ENCODE measurements at places on chromosomes 11 and 22. TPM values are rescaled to one million over a fixed set of nuclear protein-coding genes. Genes with fewer than 3 reads are reported as not detected.

GRCh38 chr11:95429376-95429907 lies 198.4 kb upstream of the SESN3 start:
- no peak for DNase-seq

DNA sequence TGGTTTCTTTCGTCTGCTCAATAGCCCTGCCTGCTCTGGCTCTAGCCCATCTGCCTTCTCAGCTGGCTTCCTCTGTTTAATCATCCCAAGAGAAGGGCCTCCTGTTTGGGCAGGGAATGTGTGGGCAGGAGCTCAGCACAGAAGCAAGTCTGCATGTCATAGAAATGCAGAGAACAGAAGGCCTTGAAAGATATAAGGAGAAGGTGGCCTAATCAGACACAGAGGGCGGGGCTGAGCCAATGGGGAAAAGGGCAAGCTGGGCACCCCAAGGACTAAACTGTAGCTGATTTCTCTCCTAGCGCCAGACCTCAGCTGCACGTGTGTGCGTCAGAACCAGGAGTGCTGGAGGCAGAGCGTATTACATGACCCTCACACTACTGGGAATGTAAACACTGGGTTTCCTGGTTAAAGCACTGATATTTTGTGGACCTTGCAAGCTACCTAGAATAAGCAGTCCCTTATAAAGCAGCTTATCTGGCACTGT lies 7.6 kb upstream of the CCKBR start:
- no peak for DNase-seq

GRCh38 chr22:20509344-20510047 lies 2.1 kb downstream of the MED15 start:
- peak; percentile 89 for DNase-seq

DNA sequence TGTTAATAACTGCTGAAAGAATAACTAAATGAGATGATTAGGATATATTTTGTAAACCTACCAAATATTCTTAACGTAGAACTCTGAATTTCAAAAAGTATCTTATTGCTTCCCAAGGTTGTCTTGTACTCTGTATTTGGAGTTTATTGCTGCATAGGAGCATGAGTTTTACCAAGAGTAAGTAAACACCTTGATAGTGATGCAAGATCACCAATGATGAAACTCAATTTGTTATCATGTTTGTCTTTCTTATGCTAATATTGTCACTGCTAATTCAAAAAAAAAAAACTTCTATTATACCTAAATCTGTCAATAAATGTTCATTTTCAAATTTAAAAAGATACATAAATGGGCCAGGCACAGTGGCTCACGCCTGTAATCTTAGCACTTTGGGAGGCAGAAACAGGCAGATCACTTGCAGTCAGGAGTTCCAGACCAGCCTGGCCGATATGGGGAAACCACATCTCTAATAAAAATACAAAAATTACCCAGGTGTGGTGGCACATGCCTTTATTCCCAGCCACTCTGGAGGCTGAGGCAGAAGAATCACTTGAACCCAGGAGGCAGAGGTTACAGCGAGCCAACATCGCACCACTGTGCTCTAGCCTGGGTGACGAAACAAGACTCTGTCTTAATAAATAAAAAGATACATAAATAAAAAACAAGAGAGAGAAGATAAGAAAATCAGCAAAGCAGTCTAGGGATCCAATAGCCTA lies 23.4 kb upstream of the PLAAT2 start:
- DNase-seq = no peak

Gene HBD
- total RNA-seq = not detected
